Fibroblast of upper back skin (primary cell): ENCODE measurements at places on chromosomes 6 and 20.

DNA sequence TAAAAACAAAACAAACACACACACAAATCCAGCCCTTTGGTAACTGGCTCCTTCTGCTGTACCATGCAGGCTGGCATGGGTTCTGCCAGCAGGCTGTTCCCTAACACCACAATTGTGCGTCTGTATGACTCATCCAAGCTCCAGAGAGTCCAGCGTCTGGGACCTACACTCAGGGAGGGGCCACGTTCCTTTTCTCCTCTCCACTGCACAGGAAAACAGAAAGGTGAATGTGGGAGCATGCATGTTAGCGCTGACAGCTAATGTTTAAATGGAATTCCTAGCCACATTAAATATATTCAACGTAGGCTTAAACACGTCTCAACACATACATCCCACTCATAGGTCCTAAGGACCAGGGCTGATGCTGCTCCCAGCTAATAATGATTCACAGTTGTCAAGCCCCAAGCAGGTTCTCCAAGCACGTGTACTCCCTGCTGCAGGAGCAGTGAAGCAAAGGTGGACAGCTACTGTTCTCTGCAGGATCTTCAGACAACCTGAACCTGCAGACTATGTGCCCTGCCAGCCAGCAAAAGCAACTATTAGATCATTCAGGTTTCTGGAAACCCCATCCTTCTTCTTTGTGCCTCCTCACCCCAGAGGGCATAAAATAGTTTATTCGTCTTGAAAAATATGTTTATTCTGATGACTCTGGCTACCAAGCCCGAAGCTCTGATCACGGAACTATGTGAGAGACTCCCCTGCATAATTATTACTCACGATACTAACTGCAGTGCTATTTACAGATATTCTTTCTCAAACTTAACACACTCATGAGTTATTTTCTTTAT lies 20.9 kb downstream of the MAP1LC3A start:
- peak; percentile 69 for DNase-seq

DNA sequence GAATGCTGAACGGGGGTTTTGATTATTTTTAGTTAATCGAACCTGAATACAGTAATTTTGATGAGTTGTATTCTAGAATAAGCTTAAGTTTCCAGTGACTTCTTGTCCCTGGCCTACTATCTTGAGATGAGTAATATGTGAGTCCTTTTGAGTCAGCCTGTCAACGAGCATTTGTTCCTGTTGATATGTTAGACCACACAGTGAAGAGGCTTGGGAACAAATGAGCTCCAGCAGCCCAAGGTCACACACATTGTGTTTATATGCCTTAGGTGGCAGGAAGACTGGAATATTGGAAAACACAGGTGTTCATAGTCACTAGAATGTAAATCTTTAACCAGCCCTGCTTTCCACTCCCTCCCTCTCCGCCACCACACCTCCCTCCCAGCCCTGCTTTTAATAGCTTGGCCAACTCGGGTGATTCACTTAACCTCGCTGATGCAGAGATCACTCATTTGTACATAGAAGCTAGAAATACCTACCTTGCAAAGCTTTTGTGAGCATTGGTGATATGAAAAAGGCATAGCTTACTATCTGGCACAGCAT lies 9.1 kb downstream of the SMPDL3A start:
- peak; percentile 90 for DNase-seq

DNA sequence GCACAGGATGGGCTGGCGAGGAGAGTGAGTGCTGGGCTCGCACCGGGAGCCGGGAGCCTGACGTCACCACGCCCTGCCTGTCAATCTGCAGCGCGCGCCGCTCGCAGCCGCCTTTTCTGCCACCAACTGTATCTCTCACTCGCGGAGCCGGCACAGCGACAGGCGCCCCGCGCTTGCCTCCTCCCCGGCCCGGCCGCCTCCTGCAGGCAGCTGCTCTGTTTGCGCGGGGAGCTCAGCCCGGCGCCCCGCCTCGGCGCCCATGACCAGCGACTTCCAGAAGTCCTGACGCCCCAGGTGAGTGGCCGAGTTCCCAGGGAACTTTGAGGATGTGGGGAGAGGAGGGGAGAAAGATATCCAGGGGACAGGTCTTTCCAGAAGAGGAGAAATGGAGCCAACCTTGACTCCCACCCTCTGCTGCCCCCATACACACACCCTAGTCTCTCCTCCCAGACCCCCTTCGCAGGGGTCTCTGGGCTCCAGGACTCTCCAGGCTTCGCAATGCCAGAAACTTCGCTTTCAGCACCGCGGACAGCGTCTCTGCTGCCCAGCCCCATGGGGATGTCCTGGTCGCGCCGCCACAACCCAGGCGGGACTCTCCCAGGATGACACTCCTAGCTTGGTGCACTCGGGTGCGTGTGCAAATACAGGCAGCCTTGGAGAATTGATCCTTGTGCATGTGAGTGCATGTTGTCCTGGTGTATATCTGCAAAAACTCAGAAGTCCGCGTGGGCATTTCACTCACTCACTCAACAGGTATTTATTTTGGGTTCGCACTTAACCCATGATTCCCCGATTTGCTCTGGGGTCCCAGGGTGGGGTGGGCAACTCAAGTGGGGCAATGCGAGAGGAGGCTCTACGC lies at the start of gene GPR6:
GPR6 (plus strand) TSS at position 138 of the 859 bp plus-strand sequence. CDS start 802 bp downstream, outside the sequence.
- peak; percentile 48 for DNase-seq

DNA sequence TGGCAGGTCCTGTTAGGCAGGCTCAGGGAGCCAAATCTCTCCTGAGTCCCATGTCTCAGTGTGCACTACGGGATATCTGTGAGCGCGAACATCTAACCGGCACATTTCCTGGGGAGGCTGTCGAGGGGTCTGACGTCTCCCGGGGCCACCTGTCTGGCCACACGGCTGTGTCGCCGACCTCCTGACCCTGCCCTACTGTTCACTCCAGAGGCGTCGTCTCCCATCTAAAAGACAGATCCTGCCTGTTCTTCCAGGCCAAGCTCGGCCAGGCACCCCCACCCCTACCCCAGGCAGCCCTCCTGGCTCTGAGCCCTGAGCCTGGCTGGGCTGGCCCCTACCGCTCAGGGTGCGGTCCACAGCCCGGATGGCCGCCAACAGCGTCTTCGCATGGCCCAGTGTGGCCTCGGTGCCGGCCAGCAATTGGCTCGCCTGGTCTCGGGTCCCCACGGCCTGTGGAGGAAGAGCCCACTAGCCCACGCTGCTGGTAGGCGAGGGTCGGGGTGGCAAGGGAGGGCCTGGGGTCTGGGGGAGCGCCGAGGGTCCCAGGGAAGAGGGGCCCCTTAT lies 16.6 kb downstream of the ADRM1 start:
- DNase-seq: no peak

- DNase-seq: no peak
These were observed 36.1 kb downstream of the DSTN start for GRCh38 chr20:17606001-17606400.

DNA sequence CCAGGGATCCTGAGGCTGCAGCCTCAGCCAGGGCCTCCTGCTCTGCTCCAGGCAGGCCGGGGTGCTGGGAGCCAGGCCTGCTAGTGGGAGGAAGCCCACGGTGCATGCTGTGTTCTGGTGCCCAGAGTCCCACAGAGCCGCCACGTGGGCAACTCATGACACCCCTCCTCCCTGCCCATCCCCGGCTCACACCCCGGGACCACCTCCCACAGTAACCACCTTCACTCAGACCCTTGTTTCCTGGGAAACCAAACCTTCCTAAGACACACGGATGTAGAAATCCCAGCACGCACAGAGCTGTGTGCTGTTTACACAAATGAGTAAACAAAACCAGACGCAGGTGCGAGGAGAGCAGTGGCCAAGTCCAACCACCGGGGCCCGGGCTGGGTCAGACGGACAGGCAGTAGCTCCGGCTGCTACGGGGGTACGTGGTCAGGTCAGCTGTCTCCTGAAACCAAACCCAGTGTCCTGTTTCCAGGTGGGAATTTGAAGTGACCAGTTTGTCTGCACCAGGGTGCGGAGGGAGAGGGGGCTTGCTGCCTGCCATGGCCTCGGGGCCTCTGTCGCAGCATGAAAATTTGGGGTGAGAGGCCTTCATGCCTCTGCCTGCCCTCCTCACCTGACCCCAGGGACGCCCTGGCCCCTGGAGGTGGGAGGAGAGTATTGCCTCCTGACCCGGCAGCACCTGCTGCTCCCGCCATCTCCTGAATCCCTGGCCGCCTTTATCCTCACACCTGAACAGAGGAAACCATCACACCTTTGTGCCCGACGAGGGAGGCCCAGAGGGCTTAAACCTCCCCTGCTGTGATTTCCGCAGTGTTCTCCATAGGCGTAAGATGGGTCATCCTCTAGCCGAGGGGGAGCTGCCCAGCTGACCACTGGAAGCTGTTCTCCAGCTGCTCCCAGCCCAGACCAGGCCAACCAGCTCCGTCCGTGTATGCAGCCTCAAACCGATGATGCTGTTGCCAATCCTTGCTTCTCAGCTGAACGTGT lies 52.0 kb upstream of the SMOC2 start:
- no peak for DNase-seq

DNA sequence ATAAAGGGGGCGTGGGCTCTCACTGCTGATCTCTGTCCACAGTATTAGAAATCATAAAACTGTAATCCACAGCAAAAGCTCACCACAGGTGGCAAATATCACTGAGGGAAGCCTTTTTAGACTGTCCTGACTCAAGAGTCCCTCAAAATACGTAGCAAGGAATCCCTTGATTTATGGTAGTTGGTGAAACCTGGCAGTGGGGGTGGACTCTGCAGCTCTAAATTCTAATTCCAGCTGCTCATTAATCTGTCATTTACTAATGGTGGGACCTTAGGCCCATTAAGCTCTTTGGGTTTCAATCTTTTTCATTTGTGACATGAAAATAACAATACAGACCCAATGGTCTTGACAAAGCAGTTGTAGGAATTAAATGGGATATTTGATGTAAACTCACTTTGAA lies 32.3 kb downstream of the GMDS start:
- no peak for DNase-seq

DNA sequence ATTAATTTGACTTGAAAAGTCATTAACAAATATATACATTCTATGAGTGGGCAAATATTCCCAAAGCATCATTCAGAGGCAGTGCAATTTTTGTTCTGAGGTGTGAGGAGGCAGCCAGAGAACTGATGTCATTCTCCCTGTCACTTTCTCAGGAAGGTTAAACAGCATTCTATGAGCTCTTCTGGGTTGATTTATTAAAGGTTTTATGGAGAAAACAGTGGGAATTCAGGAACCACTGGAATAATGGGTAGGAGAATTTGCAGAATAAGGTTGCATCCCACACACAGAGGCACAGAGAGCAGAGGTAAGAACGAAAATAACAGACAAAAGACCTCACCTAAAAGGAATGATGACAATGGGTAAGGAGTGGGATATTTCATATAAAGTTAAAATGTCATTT lies 860.6 kb downstream of the TFAP2A start:
- no peak for DNase-seq

GRCh38 chr6:125789576-125790357 lies 993 bp upstream of the NCOA7 start:
- DNase-seq: peak; percentile 57

GRCh38 chr6:35427851-35428321 lies 24.3 kb upstream of the FANCE start:
- DNase-seq: peak; percentile 87

GRCh38 chr6:127266892-127267645 lies 405 bp downstream of the RNF146 start:
- DNase-seq: peak; percentile 32

DNA sequence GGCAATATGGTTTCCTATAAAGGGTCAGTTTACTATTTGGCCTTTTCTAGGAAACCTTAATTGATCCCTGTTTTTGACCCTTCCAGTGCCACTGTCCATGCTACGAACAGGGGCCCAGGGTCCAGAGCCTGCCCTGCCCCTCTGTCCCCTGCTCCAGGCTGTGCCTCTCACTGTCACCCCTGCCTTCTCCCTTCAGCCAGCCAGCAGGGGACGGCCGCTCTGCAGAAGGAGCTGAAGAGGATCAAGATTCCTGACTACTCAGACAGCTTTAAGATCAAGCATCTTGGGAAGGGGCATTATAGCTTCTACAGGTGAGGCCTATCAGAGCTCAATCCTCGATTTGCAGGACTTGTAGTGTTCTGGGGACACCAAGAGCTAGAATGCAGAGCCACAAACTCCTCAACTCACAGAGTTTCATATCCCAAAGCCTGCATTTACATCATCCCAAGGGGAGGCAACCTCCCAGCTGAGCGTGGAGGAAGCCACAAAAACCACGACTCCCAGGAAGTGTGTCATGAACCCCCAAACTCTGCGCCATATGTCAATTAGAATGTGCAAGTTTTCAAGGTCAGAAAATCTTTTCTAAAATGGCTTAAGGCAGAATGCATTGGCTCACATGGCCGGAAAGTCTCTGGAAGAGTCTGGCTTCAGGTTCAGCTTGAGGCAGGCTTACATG lies 3.6 kb downstream of the BPI start:
- peak; percentile 69 for DNase-seq

DNA sequence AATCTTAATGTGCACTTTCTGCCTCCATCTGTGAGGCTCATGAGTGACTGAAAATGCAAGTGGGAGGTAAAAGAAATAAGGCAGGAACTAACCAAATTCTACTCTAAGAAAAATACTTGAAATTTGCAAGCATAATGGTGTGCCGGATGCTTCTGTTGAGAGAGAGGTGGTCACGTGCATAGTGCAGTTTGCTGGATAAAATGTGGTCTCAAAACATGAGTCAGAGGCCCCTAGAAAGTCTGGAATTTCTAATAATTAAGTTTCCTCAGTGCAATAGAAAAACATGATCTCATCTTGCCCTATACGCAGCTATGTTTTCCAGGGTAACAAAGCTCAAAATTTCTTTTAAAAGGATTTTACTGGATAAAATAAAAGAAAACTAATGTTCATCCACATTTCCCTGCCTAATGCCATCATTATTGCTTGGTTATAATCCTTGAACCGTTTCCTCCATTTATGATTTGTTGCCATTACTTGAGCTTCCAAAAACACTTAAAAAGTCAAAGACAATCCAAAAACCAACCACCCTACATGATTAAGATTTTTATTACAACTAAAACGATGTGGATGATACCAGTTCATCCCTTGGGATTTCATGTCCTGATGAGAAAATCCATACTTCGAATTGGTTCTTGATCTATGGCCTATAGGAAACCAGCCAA lies 351.7 kb upstream of the ARID1B start:
- peak; percentile 94 for DNase-seq

GRCh38 chr20:58130156-58130555 lies 98.3 kb downstream of the ANKRD60 start:
- DNase-seq: no peak

DNA sequence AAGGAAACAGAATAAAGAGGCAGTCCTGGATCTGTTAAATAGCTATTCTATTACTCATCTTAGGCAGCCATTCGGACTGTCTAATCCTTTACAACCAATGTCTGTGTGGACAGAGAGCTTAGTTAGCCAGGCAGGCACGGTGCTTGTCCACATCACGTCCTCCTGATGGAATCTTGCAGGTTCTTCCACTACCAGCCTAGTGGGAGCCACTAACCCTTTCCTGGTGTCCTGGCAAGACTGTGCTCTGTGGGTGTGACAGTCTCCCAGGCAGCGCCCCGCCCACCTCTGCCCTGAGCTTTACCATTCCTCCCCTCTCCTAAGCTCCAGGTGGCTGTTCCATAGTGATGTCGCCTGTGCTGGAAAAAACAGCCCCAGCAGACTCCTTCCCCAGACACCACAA lies 78.3 kb upstream of the CLDN20 start:
- peak; percentile 39 for DNase-seq

DNA sequence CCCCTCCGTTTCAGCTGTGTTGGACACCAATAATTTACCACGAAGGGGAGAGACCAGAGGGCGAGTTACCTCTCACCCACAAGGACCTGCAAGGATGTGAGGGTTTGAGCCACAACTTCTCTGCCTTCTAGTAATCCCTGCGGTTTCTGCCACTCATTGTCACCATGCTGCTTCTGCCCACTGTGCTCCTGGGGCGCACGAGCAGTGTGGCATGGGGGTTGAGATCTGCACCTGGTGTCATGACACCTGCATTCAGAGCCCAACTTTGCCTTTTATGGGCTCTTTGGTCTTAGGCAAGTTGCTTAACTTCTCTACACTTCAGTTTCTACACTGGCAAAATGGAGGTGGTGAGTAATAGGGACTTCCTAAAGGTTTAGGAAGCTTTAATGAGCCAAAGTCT lies 84.9 kb downstream of the SOBP start:
- no peak for DNase-seq
